ENCODE measurements at places on chromosomes 2 and 18. TPM values are rescaled to one million over a fixed set of nuclear protein-coding genes. Genes with fewer than 3 reads are reported as not detected.

DNA sequence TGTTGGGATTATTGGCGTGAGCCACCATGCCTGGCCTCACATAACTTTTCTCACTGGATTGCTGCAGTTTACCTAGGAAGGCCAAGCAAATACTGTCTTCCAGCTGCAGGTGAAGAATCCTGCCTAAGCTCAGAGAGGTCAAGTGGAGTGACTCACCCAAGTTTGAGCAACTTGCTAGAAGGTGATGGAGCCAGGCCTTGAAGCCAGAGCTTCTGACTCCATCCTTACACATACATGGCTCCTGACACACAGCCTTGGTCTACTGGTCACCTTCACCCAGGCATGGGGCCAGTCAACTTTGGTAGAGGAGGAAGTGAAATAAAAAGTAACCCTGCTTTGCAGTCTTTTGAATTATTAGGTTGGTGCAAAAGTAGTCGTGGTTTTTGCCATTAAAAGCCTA is 93.5 kb downstream of the VWA3B start:
- DNase-seq, result no peak

- no peak for DNase-seq
These were observed 6.0 kb downstream of the SH3BP4 start for GRCh38 chr2:234957834-234958135.

GPR45 gene
- total RNA-seq, result not detected

GRCh38 chr2:137181370-137181769 is 416.0 kb downstream of the THSD7B start:
- DNase-seq, result no peak

MYL12B gene
- 140 TPM for total RNA-seq

CFAP65 gene
- total RNA-seq, result not detected

GRCh38 chr2:156537141-156537540 is 101.0 kb downstream of the GPD2 start:
- no peak for DNase-seq

GRCh38 chr2:223613017-223613950 is 11.1 kb upstream of the SCG2 start:
- DNase-seq, result no peak

DNA sequence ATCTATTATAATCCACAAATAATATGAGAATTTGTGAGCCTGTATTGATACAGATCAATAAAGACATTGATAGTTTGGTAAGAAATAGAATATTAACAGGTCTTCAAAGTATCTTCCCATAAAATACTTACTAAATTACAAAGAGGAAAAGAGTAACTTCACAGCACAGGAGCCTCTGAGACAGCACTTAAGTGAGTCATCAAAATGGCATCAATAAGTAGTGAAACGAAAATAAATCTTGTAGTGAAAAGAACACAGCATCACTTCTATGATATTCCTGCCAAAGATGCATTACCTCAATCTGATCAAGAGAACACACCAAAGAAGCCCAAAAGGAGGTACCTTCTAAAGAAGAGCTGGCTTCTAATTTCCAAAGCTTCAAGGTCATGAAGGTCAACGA is 116.4 kb downstream of the CBLN2 start:
- DNase-seq, result no peak

All from naive thymus-derived CD4-positive, alpha-beta T cell (primary cell).